Muscle of leg (tissue), 16 donors: ENCODE measurements at places on chromosomes 12 and 14. TPM values are rescaled to one million over a fixed set of nuclear protein-coding genes. Genes with fewer than 3 reads are reported as not detected.

KRT79 gene
- not detected for total RNA-seq

TOGARAM1 gene
- total RNA-seq, result 22.1 TPM

ZNF641 gene
- total RNA-seq, result 17.8 TPM

DNA sequence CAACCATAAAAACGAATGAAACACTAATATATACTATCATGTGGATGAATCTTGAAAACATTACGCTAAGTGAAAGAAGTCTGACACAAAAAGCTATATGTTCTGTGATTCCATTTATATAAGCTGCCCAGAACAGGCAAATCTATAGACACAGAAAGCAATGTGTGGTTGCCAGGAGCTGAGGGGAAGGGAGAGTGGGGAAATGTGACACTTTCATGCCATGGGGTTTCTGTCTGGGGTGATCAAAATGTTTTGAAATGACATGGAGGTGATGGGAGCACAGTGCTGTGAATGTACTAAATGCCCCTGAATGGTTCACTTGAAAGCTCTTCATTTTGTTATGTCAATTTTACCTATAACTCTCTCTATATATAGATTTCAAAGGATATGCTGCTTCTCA, 30.1 kb downstream of the ATG14 start:
- H3K27me3 ChIP-seq, result no peaks in the 10 kb centered on the region
- no peaks in the 10 kb centered on the region for H3K4me1 ChIP-seq
- no peak overlapping the region for H3K27ac ChIP-seq
- H3K36me3 ChIP-seq, result peaks cover 40% of the 10 kb centered on the region
- DNase-seq, result no peak

DNA sequence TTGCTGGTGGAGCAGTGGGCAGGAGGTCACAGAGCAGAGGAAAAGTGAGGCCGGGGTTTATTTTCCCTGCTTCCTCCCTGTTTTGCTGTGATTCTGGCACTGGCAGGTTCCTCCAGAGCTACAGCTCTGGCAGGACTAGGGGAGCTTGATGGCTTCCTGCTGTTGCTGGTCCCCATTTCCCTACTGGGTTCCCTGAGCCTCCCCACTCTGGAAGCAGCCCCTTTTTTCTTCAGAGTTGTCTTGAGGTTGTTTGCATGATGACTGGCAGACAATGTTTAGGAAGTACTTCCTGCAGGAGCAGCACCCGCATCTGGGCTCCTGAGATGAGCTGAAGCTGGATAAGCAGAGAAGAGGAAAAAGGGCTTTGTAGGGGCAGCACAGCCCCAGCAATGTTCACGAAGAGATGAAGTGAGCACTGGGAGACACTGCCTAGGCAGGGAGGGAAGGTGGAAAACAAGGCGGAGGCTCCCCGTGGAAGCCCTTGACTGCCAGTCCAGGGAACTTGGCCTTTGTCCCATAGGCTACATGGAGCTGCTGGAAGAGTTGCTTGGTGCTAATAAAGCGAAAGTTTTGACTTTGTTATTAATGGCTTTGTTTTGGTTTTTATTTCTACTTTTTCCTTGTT, 126.9 kb downstream of the SLC38A6 start:
- H3K4me3 ChIP-seq, result no peak overlapping the region
- no peaks in the 10 kb centered on the region for H3K27me3 ChIP-seq
- peak; percentile 66 for DNase-seq
- no peaks in the 10 kb centered on the region for H3K36me3 ChIP-seq

- no peak overlapping the region for H3K4me3 ChIP-seq
- peak overlapping the region; percentile 87 for H3K27ac ChIP-seq
- H3K36me3 ChIP-seq, result no peaks in the 10 kb centered on the region
- H3K4me1 ChIP-seq, result peaks cover 7% of the 10 kb centered on the region
- peak; percentile 74 for DNase-seq
- H3K27me3 ChIP-seq, result no peaks in the 10 kb centered on the region
Observed at GRCh38 chr12:25423355-25424050, 129.6 kb downstream of the LMNTD1 start.

DNA sequence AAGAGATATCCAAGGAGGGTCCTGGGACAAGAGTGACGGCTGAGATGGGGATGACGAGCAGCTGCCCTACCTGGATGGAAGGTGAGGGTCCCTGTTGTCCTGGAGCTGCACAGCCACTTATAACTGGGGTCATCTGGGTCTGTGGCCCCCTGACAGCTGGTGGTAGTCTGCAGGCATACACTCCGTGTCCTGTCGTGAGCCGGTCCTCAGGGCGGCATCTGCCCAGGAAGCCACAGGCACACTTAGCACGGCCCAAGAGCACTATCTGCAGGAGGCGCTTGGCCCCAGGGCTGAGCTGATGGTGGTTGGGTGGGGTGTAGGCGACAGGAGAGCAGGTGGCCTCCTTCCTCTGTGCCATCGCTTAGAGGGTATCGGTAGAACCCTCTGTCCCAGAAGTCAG, 248.1 kb downstream of the CACNA1C start:
- peaks cover 20% of the 10 kb centered on the region for H3K4me1 ChIP-seq
- no peak overlapping the region for H3K27ac ChIP-seq
- H3K27me3 ChIP-seq, result peaks cover 11% of the 10 kb centered on the region
- no peak for DNase-seq

DNA sequence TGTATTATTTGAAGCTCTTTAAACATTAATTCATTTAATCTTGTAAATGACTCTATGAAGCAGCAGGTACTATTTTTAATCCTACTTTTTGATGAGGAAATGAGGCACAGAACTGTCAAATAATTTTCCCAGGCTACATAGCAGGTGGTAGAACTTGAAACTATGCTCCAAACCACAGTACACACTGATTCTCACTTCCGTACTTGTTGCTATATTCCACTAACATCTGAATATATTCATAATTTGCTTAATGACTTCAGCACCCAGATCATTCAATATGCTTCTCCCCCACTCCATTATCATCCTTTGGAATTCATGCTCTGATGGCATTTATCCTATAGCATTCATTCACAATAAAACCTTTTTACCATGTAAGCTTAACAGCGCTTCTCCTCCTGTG, 4.9 kb downstream of the ERGIC2 start:
- H3K36me3 ChIP-seq, result peaks cover 3% of the 10 kb centered on the region
- H3K4me1 ChIP-seq, result no peaks in the 10 kb centered on the region
- H3K27me3 ChIP-seq, result no peaks in the 10 kb centered on the region
- no peak for DNase-seq
- no peak overlapping the region for H3K27ac ChIP-seq

DNA sequence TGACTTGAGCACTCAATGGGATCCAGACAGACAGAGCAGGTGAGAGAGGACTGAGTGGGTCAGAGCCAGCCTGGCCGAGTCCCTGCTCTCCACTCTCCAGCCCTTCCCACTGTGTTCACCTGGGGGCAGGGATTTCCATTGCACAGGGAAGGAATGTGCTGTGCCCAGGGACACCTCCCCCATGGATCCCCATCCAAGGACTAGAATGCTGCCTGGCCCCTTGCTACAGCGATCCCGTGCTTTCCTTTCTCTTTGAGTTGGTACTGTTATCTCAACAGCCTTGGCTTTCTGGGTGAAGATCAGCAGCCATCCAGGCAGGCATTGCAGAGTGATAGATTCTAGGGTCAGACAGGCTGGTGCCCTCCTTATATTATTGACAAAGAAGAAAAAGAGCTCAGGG, 60.3 kb upstream of the DLK1 start:
- no peaks in the 10 kb centered on the region for H3K36me3 ChIP-seq
- peak overlapping the region; percentile 91 for H3K27ac ChIP-seq
- no peak overlapping the region for H3K4me3 ChIP-seq
- no peak for DNase-seq

DNA sequence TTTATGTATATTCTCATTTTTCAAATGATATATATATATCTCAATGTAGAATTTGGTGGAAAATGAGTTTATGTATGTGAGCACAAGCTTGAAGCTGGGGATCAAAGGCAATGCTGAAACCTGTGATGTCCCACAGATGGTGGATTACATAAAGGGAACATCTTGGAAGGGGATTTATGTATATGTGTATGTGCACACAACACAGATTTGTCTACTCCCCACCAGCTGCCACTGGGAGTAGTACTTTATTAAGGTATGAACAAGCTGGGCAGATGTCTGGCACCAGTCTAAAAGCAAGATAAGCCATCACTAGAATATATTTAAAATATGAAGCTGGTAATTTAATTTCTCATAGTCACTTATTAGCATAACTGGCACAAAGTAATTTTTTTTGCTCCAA, 895.6 kb downstream of the SLC6A15 start:
- no peak for DNase-seq
- no peaks in the 10 kb centered on the region for H3K36me3 ChIP-seq
- H3K4me3 ChIP-seq, result no peak overlapping the region
- H3K27ac ChIP-seq, result no peak overlapping the region
- H3K27me3 ChIP-seq, result no peaks in the 10 kb centered on the region

- no peak overlapping the region for H3K27ac ChIP-seq
- H3K27me3 ChIP-seq, result no peaks in the 10 kb centered on the region
- H3K36me3 ChIP-seq, result no peaks in the 10 kb centered on the region
- H3K4me1 ChIP-seq, result no peaks in the 10 kb centered on the region
Observed at GRCh38 chr14:56268673-56269072, 150.5 kb downstream of the PELI2 start.

DNA sequence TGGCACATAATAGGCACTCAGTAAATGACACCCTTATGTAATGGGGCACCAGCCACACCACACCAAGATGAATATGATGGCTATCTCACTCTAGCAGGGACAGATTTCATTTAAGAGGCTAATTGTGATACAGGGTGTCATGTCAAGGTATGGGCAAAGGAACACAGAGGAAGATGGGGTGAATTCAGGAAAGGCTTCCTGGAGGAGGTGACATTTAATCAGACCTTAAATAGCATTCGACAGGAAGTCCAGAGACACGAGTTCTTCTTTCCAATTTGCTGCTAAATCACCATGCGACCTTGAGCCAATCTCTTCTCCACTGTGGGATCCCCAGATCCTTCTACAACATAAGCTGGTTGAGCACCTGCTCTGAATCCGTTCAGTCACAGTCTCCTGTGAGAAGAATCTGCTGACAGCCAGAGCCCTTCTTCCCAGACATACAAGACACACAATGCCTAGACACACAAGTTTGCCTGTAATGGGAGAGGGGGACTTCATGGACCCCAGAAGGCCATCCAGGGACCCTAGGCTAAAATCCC, 1.5 kb upstream of the DTX1 start:
- peaks cover 54% of the 10 kb centered on the region for H3K27me3 ChIP-seq
- DNase-seq, result no peak
- H3K4me1 ChIP-seq, result peaks cover 3% of the 10 kb centered on the region

GRCh38 chr14:99023371-99023770, 248.6 kb downstream of the BCL11B start:
- H3K27ac ChIP-seq, result no peak overlapping the region
- no peaks in the 10 kb centered on the region for H3K4me1 ChIP-seq
- no peak overlapping the region for H3K4me3 ChIP-seq
- DNase-seq, result no peak
- no peaks in the 10 kb centered on the region for H3K36me3 ChIP-seq
